ENCODE measurements at places on chromosomes 7 and 10. TPM values are rescaled to one million over a fixed set of nuclear protein-coding genes. Genes with fewer than 3 reads are reported as not detected.

Gene DLD
- 56.8 TPM for total RNA-seq

Gene CCDC172
- total RNA-seq, result not detected

Gene DPYSL4
- total RNA-seq, result 33.8 TPM

Gene ZNF853
- total RNA-seq, result 18.3 TPM

Gene SLC26A5
- total RNA-seq, result not detected

Data from osteocyte (in vitro differentiated cells).